ENCODE measurements at places on chromosomes 2 and 18. TPM values are rescaled to one million over a fixed set of nuclear protein-coding genes. Genes with fewer than 3 reads are reported as not detected.
A peak's percentile ranks its signal among the peaks of the same experiment; 100 is the strongest.

DNA sequence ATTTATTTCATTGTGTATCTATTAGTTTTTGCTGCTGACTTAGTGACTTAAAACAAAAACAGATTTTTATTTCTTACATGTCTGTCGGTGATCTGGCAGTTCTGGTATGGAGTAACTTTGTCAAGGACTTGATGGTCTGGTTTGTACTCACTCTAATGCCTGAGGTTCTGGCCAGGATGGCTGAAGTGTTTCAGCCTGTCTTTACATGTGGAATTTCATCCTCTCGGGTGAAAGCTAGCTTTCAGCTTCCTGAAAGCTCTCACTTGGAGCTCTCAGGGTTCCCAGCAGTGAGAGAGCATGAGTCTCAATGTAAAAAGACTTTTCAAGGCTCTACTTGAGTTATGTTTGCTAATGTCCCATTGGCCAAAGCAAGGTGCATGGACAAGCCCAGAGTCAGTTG is 216.4 kb downstream of the NR4A2 start:
- H3K4me3 ChIP-seq = no peak overlapping the region
- DNase-seq = no peak
- no peaks in the 10 kb centered on the region for H3K36me3 ChIP-seq
- no peak overlapping the region for H3K27ac ChIP-seq
- no peaks in the 10 kb centered on the region for H3K27me3 ChIP-seq
- no peaks in the 10 kb centered on the region for H3K4me1 ChIP-seq

DNA sequence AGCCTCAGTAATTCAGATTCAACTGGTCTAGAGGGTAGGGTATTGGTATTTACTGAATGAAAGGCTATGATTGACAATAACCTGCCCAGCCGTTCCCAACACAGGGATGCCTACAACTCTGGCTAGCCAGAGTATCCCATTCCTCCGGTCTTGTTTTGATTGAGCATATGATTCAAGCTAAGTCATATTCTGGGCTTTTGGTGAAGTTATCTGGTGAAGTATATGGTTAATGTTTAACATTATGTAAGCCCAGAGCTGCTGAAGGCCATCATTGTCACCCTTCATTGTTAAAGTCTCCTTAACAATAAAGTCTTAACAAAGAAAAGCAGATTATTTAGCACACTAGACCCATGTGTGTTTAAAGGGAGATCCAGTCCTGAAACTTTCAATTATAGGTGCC is 152.6 kb downstream of the EXOC6B start:
- peaks cover 6% of the 10 kb centered on the region for H3K36me3 ChIP-seq
- no peak overlapping the region for H3K27ac ChIP-seq
- no peaks in the 10 kb centered on the region for H3K4me1 ChIP-seq

DNA sequence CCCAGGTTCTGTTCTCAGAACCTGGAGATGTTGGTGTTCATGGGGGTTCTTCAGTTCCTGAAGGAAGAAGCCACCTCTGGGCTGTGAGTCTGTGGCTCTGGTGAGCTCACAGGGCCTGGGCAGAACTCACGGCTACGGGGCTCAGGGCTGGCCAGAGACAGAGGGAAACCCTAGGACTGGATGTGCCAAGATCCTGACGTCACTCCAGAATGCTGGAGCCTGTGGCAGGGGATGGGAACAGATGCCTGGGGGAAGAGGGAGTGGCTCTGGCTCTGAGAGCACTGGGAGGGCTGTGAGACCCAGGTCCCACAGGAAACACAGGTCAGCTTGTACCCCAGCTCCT is at the start of gene OTOF:
TSS of gene OTOF (minus strand) at position 214 of the 343 bp plus-strand sequence.
- DNase-seq = no peak
- H3K36me3 ChIP-seq = no peaks in the 10 kb centered on the region
- H3K27me3 ChIP-seq = no peaks in the 10 kb centered on the region
- peak within 1 kb of the TSS; percentile 73 for H3K27ac ChIP-seq

DNA sequence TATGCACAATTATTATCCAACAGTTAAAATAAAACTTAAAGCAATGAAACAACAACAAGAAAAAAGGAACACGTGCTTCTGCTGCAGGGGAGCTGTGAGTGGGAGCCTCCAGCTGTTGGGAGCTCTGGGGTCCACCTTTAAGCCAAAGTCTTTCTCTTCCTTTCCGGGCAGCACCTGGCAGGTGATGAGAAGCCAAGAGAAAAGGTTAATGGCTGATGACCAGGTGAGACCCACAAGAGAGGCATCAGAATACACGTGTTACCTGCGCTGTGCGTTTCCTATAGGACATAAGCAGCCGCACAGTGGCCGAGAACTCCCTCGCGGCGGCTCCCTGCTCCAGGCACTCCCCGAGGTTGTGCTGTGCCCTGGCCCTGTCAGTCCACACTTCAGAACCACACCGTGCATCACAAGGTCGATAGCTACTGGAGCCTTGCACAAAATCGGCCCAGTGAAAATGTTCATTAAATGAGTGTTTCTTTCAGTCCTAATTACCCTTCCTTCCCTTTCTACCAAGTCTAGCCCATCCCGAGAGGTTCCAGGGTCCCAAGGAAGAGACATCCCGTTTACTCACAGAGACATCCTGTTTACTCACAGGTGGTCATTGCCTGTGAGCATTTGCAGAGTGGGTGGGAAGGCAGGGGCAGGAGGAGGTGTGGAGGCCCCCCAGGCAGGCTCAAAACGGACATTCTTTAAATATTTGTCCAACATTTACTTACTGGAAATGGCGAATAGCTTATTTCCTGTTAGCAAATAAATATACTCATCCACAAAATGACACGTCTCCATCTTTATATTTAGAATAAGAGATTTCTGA is 44.9 kb upstream of the ASB18 start:
- H3K27ac ChIP-seq = no peak overlapping the region
- DNase-seq = no peak
- no peaks in the 10 kb centered on the region for H3K27me3 ChIP-seq

- H3K36me3 ChIP-seq = peaks cover 2% of the 10 kb centered on the region
- H3K27me3 ChIP-seq = peaks cover 26% of the 10 kb centered on the region
- peaks cover 18% of the 10 kb centered on the region for H3K4me1 ChIP-seq
Measured at GRCh38 chr18:32511147-32511546, 40.5 kb upstream of the GAREM1 start.

Gene TEKT4
- not detected for total RNA-seq

Gene ZSWIM2
- not detected for total RNA-seq
